NCI-H69 (cell line): ENCODE measurements at places on chromosomes 1 and 21.

GRCh38 chr1:32273391-32274208, 18.3 kb upstream of the HDAC1 start:
- peak; percentile 91 for DNase-seq

GRCh38 chr21:33396436-33396835, 6.8 kb upstream of the IFNGR2 start:
- no peak for DNase-seq

DNA sequence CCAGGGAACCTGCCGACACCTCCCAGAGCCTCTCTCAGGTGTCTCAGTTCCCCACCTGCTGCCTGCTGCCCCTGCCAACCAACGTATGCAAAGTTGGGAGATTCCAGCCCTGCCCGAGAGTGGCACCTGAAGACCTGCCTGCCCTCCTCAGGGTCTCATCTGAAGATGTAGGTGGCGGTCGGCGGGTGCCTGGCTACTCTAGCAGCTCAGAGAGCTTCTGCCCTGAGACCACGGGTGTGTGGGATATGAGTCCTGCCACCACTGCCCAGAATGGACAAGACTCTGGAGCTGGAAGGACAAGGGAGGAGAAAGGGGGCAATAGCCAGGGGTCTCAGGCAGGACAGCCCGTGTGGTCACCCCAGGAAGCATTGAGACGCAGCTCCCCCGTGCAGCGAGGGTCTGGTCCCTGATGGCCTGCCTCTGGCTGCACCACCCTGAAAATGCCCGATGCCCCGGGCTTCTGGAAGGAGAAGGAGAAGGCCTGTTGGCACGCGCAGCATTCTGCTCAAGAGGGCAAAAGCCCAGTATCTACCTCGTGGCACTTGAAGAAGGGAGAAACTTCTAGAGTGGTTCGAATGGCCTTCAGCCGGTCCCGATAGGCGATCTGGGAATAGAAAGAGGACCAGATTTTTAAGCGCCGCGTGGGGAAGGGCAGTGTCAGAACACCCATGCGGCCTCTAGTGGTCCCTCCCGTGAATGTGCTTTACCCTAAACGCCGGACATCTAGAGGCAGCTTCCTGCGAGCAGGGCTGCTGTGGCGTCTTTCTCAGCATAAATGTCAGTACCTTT, 88.8 kb downstream of the STUM start:
- no peak for DNase-seq

GRCh38 chr1:208603721-208604120, 359.5 kb upstream of the PLXNA2 start:
- DNase-seq = no peak

DNA sequence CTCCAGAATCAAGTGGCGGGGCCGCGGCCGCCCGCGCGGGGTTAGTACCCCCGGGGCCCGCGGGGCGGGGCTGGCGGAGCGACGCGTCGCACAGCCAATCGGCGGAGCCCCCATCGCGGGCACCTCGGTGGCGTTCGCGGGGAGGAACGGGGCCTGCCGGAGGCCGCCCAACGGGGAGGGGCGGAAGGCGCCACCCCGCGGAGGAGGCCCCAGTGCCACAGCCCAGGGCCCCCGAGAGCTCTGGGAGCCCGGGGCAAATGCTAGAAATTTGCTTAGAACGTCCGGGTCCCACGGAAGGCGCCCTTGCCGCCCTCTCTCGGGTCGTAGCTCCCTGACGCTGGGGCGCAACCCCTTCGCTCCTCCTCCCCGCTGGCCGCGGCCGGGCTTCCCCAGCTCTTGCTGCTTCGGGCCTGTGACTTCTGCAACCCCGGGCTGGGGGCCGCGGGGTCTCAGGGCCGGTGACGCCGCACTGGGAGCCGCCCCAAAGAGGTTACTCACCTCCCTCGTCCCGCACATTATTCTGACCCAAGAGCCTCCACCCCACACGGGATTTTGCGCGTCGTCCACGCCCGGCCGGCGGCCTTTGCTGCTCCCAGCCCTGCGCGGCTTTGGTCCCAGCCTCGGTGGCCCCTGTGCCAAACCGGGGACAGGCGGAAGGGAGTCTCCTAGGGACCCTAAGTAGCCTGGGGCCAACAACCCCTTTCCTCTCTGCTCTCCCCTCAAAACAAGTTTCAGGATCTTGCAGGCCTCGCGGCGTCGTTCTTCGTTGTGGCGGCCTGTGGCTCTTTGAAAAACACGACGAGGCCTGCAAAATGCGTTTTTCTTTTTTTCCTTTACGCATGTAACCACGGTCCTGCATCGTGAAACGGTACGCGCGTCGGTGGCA, at the start of gene RUNX3:
Gene RUNX3 (minus strand): TSS at position 17 of the 886 bp plus-strand sequence. CDS start 408 bp downstream, outside the sequence.
- peak; percentile 35 for DNase-seq

- no peak for DNase-seq
Observed at GRCh38 chr1:98490099-98490498, 171.4 kb upstream of the SNX7 start.

GRCh38 chr1:14065486-14065885, 365.5 kb downstream of the PRDM2 start:
- DNase-seq = no peak

DNA sequence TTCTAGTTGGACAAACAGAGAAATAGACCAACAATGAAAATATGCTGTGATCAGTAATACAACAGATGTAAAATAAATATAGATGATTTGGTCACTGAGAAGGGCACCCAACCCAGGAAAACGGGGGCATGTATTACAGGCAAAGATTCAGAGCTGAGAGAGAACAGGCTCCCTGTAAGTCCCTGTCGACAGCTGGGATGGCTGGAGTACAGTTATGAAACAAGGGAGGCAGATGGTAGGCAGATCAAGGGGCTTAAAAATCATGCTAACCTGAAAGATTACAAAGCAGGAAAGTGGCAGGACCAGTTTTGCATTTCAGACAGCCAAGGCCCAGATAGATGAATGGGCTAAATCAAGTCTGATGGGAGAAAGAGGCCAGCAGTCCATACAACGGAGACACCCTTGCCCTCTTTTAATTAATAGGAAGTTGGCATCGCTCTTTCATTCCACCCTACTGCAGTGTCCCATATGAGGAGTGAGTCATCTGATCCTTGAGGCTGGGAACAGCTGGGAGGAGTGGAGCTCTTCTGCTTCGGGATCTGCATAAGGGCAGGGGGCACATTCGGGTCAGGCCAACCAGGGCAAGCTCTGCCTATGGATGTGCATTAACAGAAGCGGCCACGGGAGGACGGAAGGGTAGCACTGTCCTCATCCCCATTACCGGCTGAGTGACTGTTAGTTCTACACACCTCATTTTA, 171.1 kb downstream of the DAB1 start:
- DNase-seq = no peak

DNA sequence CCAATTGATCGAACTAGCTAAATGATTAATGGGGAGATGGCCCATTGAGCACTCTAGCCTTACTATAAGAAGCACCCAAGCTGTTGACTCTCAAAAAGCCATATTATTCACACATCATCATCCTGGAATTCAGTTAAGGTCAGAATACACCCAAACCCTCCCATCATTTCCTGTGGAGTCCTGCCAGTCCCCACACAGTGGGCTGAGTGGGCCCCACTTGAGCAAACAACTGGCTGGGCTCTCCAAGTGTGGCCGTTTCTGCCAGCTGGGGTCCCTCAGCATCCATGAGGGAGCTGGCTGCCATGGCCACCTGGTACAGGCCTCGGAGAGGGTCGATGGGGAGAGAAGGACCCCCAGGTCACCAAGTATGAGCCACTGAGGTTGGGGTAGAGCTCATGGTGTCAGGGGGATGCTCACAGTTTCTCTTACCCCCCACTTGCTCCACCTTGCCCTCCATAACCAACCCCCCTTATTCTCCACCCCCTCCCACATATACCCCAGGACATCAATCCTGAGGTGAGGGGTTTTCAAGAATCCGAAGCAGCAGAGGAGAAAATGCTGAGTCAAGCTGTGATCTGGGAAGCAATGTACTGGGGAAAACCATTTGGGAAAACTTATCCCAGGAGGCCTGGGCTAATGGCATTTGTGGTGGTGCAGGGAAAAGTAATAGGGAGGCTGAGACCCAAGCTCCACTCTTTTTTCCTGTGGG, 60.3 kb downstream of the UBE2T start:
- DNase-seq = peak; percentile 63

DNA sequence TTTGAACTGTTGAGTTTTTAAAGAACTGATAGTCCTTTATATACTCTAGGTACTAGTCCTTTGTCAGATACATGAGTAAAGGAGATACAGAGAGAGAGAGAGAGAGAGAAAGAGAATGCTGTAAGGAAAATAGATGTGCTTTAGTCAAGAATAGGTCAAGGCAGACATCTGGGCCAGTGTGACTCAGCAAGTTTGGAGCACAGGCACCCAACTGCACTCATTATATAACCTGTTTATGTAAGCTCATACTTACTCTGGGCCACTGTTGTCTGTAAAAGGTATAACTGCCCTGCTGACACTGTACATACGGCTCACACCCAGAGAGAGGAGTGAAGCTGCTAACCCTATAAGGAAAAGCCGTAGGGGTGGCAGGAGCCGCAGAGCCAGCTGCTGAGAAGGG, 32.2 kb upstream of the AKT3 start:
- DNase-seq = peak; percentile 15

DNA sequence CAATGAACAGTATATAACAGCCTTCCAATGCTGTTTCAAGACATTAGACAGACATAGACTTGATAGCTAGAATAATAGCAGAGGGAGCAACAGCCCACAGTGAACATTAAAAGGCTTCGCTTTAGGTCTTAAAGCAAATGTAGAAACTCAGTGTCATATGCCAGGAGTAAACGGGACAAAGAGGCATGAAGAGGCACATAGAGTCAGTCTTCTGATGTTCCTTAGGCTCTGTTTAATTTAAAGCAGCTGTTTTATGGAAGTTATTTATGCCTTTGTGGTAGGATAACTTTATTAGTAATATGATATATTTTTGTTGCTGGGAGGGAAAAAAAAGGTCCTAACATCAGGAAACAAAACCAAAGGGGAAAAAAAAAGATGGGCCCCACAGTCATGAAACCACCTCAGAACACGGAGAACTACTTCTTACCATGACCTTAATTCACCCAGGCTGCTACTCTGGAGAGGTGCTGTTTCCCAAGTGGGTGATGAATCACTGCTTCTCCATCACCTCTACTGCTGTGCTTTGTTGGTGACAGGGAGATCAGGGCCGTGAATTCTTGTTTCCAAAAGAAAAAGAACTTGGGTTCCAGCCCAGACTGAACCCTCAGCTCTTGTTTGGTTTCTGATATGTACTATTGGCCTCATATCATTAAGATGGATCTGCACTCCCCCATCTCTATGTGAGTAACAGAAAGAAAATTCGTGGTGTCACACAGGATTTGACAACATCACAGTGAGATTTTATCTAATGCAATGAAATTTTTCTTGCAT, 616.9 kb downstream of the KIF26B start:
- DNase-seq = no peak

GRCh38 chr21:14303731-14304488, 79.0 kb downstream of the HSPA13 start:
- no peak for DNase-seq

DNA sequence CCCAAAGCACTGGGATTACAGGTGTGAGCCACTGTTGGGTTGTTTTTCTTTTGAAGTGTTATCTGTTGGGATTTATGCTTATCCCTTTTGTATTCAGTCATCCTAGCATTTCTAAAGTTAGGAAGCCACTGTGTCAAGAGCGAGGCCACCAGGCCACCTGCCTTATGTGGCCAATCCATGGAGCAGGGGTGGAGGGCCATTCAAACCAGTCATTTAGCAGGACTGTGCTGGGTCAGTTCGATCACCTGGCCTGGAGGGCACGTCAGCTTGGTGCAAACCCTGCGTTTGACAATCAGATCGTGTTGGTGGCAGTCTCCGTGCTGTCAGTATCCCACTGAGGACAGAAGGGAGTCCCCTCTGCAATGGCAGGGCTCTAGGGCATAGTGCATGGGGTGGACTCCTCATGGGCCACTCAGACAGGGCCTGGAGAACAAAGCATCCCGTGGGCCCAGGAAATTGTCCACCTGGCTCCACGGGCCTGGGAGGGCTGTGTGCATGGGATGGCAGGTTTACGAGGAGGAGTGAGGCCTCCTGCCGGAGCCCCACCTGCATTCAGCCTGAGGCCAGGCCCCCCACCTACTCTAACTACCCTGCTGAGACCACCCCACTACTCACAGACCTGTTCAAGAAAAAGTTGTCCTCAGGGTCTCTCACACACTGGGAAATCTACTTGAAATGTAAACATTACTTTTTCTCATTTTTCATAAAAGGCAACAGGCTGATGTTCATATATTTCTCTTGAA, 242.3 kb downstream of the SDCCAG8 start:
- DNase-seq = no peak

DNA sequence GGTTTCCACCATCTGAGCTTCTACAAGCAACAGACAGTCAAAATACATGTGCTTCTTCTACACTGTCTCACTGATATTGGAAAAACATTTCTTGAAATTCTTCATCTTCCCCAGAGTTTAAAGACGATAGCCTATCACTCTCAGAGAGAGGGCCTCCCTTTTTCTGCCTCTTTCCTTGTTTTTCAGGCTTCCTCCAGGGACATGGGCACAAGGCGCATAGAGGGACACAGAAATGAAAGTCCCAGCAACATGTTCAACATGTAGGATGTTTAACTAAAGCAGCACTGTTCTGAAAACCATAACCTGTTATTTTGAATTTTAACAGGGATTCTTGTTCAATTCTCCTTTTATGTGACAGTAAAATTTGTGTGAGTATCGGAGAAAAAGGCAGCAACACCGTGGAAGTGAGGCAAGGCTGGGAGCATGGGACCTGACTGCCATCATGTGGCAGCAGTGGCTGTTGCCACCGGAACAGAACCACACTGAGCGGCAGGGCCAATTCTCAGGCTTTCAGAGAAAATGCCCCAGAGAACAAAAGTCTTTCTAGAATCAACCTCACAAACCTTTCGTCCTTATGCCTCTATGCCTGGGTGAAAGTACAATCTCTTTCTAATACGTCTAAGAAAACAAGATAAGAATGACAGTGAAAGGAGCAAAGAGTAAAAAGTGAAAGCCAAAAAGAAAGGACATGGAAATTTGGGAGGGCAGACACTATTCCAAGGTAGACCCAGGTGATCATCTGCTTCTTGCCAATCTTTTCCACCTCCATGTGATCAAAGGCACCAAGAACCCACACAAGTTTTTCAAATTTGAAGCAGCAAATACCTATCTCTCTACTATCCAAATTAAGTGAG, 54.5 kb downstream of the PCNX2 start:
- DNase-seq = peak; percentile 41

DNA sequence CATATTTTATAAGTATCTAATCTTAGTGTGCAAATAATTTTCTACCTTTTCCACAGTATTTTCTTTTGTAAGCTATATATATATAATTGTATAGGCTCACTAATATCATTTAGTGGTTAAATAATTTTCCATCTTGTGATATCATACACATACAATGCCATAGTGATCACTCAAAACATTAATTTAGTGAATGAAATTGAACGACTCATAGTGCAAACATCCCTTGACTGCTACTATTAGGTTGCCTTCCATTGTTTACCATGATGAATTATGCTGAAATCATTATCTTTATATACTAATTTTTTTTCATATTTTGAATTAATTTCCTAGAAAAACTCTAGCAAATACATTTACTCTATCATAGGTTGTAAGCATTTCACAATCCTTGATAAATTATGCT, 127.1 kb downstream of the PCNX2 start:
- peak; percentile 7 for DNase-seq

- no peak for DNase-seq
Observed at GRCh38 chr1:38834221-38834782, 25.3 kb downstream of the RRAGC start.
